ENCODE measurements at places on chromosomes 7 and 10.

- no peak for DNase-seq
Measured at GRCh38 chr10:59562126-59562525, 147.5 kb downstream of the SLC16A9 start.

DNA sequence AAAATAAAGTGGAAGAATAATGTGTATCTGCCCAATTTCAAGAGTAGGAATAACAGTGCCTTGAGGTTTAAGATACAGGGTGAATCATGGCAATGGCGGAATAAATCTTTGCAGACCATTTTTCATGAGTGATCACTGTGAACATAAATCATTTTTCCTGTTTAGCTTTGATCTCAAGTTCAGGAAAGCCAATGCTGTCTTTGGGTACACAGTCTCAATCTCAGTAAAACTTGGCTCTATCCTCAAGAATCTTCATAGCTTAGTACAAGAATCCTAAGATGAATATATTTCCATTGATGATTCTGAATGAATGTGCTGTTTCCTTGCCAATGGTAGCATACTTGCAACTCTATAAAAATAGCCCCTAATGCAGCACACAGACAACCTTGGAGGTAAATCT is 6.8 kb downstream of the NAMPT start:
- DNase-seq: no peak

DNA sequence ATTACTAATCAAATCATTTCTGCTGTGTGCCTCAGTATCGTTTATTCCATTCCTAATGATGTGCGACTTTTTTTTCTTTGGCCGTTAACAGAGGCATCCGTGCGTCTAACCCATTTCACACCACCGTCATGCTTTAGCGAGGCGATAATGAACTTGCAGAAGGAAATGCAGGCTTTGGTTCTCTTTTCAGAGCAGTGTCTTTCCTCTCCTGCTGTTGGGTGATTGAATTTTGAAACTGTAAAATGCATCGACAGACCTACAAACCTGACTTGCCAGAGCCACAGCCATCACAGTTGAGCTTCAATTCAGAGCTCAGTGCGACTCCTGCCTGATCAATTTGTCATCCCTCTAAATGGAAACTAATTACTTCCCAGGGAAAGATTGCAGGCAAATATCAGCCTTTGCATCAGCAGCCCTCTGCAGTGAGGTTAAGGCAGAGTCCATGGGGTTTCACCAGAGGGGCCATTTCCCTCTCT is 486.0 kb upstream of the GALNT17 start:
- DNase-seq: no peak

- DNase-seq: no peak
Measured at GRCh38 chr10:62960416-62960815, 144.2 kb upstream of the EGR2 start.

- no peak for DNase-seq
Measured at GRCh38 chr10:79207726-79208125, 139.0 kb downstream of the ZMIZ1 start.

DNA sequence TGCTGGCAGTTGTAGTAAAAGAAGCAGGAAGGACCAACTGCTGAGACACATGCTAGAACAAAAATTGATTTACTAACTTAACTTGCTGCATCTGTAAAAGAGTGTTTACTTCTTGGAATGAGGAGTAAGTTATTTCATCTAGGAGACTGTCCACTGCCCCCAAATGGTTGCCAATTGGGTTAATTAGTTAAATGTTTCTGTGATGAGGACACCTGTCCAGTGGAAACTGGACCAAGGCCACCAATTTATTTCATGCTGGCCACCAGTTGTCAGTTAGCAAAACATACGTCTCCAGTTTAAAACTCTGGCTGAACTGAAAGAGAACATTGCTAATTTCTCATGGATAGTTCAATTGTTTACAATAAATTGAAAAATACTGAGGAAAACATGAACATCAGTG is 191.7 kb downstream of the PPP1R9A start:
- no peak for DNase-seq

GRCh38 chr10:71605263-71605962 is 114.2 kb downstream of the C10orf105 start:
- no peak for DNase-seq

DNA sequence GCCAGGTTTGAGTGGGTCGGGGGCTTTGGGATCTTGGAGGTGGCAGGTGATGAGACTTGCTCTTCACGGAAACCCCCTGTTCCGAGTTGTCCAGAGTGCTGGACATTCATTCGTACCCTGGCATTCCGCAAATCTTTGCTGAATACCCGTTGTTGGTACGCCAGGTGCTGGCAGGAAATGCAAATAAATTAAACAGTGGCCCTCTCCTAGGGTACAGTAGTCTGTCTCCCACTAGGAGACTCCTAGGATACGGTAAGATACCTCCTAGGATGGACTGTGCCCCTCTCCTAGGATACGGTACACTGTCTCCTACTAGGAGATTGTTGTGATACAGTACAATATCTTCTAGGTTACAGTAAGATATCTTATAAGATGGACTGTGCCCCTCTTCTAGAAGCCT is 544 bp downstream of the SEC23IP start:
- no peak for DNase-seq

DNA sequence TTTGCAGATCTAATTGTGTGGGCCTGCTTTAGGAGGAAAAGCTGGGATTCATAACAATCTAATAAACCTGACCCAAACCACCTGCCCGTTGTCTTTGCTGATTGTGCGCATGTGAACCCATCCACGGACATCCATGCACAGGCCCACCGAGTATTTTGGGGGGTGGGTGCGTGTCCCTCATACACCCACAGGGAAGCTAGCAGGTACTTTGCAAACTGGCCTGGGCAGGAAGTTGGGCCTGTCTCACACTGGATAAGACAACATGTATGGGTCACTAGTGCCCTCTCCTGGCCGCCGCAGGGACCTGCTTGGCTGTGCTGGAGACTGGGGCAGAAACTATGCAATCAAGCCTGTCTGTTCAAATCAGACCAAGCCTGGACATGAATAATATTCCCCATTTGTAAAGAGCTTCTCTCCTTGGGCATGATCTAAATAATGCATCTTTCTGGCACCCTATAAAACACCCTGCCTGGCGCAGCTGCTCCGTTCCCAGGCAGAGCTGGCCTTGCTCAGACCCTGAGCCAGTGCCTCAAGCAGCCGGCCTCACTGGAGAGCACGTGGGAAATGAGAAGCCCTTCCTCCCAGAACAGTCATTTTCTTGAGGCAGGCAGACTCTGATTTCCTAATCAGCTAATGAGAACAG is 15.8 kb downstream of the ECHDC3 start:
- peak; percentile 41 for DNase-seq

GRCh38 chr10:87593702-87594101 is 66.0 kb upstream of the PAPSS2 start:
- DNase-seq: no peak

DNA sequence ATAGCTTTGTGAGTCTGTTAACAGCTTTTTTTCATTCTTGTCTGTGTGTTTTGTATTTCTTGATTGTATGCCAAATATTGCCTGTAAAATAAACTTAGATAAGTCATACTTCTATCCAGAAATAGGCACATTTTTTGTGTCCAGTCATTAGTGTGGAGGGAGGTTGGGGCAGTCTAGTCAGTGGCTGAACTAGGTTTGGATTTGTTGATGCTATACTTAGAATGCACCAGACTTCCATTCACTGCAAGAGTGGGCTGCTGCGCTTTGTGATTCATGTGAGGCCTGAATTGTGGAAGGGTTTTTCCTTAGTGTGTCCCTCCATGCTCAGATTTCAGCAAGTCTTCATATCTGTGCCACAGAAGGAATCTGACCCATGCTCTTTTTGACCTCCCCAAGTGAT is 50.0 kb downstream of the TRUB1 start:
- DNase-seq: no peak

DNA sequence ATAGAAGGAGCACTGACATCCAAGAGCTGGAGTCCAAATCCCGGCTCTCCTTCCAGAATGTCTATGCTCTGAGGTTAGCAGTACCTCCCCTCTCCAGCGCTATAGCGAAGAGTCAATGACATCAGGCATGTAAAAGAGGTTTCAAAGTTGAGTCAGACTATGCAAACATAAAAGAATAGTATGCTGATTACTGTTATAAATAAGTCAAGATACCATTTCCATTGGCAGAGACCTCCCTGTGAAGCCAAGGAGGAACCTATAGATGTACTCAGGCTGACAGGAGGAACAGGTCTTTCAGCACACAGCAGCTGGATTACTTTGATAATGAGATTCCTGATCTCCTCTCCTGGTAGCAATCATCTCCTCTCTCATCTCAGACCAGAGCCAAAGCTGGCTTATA is 103.9 kb upstream of the EFCAB10 start:
- DNase-seq: no peak

All from caudate nucleus (tissue), 63 donors.